Right kidney (tissue), 9 donors: ENCODE measurements at places on chromosomes 4 and X.

- DNase-seq: no peak
These were observed 18.7 kb downstream of the SLC25A43 start for GRCh38 chrX:119417842-119418241.

DNA sequence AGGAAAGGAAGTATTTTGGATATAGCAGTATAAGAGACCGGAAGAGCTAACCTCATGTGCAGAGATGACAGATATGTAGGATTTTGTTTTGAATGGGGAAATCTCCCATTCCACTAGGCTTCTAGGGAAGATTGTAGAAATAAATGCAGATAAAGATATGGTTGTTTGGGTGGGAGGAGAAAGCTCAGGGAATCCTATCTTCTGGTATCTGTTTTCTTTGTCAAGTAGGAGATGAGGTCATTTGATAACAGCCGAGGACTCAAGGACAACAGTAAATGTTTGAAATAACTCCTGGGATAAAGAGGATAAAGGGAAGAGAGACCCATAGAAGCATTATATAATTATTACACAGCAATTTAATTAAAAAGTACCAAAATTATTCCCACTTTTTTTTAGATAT is 24.7 kb upstream of the ZMAT1 start:
- no peak for DNase-seq

DNA sequence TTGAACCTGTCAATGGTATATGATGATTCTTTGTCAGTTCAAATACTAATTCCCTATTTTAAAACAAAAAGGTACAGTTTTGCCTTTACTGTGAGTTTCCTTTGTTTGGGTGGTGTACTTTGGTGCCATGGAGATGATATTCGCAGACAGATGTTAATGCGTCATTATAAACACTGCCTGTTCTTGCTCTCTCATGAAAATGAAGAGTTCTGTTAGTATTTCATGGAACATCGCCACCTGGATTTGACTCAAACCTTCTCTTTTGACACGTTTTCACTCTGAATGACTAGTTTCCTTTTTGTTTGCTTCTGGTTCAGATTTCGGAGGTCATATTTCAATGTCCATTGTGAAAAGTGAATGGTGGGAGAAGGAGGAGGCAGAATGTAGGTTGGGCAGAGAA is 6.9 kb upstream of the CTSO start:
- DNase-seq: no peak

- DNase-seq: no peak
These were observed 74.6 kb downstream of the WDR44 start for GRCh38 chrX:118420462-118420861.

DNA sequence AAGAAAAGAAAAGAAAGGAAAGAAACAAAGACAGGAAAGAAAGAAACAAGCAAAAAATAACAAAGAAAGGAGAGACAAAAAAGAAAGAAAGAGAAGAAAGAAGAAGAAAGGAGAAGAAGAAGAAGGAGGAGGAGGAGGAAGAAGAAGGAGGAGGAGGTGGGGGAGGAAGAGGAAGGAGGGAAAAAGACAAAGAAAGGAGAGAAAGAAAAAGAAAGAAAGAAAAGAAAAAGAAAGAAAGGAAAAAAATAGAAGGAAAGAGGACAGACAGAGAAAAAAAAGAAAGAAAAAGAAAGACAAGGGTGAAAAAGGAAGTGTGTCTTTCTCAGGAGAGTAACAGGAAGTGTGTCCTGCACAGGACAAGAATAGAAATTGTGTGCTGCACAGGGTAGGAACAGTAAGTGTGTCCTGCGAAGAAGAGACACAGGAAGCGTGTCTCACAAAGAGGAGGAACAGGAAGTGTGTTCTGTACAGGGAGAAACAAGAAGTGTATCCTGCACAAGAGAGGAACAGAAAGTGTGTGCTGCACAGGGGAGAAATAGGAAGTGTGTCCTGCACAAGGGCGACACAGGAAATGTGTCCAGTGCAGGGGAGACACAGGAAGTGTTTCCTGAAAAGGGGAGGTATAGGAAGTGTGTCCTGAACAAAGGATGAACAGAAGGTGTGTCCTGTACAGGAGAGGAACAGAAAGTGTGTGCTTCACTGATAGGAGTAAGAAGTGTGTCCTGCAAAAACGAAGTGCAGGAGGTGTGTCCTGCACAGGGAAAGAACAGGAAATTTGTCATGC is 101.2 kb downstream of the ARSF start:
- DNase-seq: no peak

- DNase-seq: no peak
These were observed 62.9 kb upstream of the NDST3 start for GRCh38 chr4:117971403-117971802.

GRCh38 chr4:16011173-16011572 is 48.2 kb upstream of the FGFBP2 start:
- DNase-seq: no peak

GRCh38 chr4:85681221-85681657 is 206.3 kb downstream of the ARHGAP24 start:
- no peak for DNase-seq

- DNase-seq: no peak
These were observed 38.3 kb upstream of the CBLL2 start for GRCh38 chrX:22234380-22234779.

DNA sequence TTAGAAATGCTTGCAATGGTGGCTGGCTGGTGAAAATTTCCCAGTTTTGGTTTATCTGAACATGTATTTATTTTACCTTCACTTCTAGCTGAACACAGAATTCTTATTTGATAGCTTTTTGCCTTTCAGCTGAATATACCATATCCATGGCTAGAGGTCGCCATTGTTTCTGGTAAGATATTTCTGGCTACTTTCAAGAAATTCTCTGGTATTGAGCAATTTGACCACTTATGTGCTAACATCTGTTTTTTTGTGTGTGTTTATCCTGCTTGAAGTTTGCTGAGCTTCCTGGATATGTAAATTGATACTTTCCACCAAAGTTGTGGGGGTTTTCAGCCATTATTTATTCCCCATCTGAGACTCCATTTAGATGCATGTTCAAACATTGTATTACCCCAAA is 75.4 kb downstream of the FBXW7 start:
- no peak for DNase-seq

DNA sequence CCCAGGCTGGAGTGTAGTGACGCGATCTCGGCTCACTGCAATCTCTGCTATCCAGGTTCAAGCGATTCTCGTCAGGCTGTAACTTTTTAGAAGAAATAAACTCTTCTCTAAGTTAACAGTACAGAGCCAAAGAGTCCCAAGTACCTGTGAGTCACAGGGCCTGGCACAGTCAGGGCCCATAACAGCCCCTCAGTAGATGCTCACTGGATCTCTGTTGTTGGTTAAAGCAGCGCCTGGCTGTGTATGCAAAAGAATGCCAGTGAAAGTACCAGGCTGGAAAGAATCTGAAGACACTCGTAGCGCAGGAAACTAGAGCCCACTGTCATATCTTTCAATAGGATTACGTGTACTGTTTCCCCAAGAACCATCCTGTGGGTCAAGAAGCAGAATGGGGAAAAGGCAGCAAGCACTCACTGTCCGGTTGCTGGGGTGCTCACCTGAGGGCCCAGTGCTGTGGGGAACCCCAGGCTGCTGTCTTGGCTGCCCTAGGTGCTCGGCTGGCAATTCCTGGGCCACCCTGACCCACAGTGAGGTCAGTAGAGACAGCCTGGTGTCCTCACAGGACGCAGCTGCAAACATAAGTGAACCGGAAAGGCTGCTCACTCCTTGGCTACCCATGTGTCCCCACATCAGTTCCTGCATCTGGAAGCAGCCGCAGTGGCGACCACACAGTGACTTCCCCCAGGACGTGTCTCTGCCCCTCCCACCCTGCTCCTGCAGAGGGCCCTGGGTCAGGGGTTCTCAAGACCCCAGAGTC is 3.1 kb upstream of the SLBP start:
- no peak for DNase-seq

DNA sequence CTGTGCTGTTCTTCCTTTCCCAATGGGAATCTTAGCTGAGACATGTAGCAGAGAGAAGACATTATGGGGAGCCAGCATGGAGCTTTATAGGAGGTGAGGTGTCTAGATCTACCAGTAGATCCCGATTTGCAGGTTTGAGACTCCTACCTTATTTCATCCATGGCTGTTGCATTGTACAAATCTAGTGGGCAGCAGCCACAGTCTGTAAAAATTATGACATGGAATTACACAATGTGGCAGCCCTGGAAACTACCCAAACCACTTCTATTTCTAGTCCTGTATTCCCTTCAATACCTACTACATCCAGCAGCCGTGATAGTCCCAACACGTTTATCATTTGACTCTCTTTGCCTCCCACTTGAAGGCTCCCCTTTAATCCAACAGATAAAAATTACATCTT is 8.1 kb downstream of the ATP7A start:
- no peak for DNase-seq

- no peak for DNase-seq
These were observed 423.3 kb upstream of the TENM3 start for GRCh38 chr4:181819946-181820345.

GRCh38 chrX:10175319-10175871 is 18.6 kb downstream of the CLCN4 start:
- DNase-seq: no peak

GRCh38 chr4:152039691-152040090 is 278.9 kb upstream of the GATB start:
- no peak for DNase-seq

GRCh38 chrX:44099366-44099765 is 126.2 kb upstream of the NDP start:
- no peak for DNase-seq

DNA sequence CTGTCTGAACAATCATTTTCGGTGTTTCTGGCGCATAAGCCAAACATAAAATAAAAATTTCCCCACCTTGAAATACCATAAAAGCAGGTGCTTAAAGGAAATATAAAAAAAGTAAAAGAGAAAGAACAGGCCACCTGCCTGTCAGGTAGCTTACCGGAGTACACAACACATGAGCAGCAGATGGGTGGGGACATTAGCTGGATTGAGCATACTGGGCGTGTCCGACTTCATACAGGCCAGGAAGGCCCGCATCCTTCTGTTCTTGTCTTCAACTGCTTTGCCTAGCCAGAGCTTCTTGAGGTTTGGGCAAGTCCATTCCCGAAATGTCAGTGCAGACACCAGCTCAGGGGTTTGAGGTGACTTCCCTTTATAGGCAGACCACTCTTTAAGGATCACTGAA is 66.7 kb downstream of the FAM120C start:
- no peak for DNase-seq

DNA sequence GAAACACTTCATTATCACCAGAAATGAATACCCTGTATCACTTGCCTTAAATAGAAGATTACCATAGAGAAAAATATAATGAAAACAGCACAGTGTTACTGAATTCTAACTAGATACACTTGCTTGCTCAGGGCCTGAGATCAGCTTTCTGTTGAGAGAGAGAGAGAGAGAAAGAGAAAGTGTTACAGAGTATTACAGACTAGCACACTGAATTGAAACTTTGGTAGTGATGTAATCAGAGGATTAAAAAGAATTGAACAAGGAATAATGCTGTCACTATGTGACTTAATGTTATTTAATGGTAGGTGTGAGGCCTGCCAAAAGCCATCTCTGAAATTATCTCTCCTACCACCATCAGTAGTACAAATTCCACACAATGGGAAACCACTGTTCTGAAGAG is 35.5 kb upstream of the CASK start:
- no peak for DNase-seq

DNA sequence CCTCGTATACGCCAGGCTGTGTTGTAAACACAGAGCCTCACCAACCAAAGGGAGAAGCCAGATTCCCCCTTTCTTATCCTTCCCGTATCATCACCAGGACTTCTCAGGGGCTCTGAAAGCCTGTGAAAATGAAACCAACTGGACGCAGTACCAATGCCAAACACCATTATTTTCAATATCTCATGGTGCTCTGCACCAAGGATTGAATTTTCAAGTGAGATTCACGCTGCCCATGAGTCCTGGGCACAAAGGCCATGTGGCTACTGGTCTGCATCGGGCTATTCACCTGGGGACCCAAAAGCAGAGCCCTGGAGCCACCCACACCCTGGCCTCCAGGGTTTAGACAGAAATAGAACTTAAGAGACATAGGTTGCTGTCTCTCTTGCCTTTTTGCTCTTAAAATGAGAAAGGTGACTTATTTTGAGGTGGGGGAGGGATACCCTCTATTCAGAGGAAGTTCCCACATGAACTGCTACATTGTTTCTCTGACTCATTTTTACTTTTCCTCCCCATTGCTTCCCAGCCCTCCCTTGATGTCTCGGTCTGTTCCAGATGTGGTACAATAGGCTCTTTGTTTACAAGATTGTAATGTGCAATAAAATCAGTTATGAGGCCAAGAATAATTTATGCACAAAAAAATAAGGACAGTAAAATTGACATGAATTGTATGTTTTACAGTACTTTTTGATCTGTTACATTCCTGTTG is 55.4 kb downstream of the MAML3 start:
- no peak for DNase-seq

- no peak for DNase-seq
These were observed 13.2 kb downstream of the SCLT1 start for GRCh38 chr4:129080129-129080528.

DNA sequence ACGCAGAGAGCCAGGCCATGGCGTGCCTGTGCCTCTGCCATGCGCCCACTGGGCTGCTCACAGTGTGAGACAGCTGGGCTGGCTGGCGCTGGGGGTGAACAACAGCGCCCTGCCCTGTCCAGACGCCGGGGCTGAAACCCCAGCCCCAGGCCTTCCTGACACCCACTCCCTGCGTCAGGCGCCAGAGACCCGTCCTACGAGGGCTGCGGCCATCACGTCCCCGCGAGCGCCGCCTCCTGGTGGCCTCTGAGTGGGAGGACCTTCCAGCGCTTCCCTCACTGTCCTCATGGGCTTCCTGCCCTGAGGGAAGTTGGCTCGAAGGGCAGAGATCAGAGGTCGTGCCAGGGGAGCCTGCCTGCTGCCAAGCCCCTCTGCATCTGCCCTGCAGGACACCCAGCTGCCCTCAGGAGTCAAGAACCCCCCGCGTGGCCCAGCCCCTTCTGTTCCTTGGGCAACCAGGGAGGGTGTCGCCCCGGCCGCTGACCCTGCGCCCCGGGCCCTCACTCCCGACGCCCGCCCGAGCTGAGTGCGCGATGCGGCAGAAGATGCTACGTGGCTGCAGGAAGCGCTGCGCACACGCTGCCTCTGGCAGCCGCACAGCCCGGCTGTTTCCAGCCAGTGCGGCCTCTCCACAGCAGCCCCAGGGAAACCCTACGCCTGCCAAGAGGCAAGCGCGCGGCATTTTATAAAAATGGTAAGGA is 16.2 kb downstream of the NELFA start:
- no peak for DNase-seq

DNA sequence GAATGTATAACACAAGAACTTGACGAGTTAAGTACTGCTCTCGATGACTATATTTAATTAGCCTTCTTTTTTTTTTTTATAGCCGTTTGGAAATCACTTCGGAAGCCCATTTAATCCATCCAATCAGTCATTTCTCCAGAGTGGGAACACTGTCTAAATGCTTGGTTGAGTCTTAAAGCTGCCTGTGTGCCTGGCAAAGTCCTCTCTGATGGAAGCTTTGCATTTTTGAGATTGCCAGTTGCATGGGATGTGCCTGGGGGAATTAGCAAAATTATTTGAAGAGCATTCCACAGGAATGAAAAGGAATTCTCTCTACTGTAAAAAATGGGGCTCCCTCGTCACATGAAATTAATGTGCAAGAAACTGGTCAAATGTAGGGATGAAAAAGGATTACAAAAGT is 398.8 kb upstream of the RPS6KA3 start:
- DNase-seq: no peak

- DNase-seq: no peak
These were observed 1.7 kb upstream of the HEPH start for GRCh38 chrX:66162331-66162822.
